ENCODE measurements at places on chromosomes 3 and 15. TPM values are rescaled to one million over a fixed set of nuclear protein-coding genes. Genes with fewer than 3 reads are reported as not detected.

ATP13A5 gene
- total RNA-seq = not detected

CDC25A gene
- 7.9 TPM for total RNA-seq

LIPH gene
- total RNA-seq = 0.13 TPM

PP2D1 gene
- total RNA-seq = not detected

IL17RB gene
- 0.49 TPM for total RNA-seq

GOLGA8T gene
- not detected for total RNA-seq

SPATA12 gene
- total RNA-seq = 0.13 TPM

SLC12A1 gene
- total RNA-seq = under 0.01 TPM

DCUN1D1 gene
- total RNA-seq = 10.5 TPM

EFCC1 gene
- total RNA-seq = not detected

GOLGA6L7 gene
- total RNA-seq = not detected

LRRC31 gene
- not detected for total RNA-seq

CLEC3B gene
- not detected for total RNA-seq

HCN4 gene
- under 0.01 TPM for total RNA-seq

CD80 gene
- total RNA-seq = not detected

ALDH1L1 gene
- 0.25 TPM for total RNA-seq

GHSR gene
- total RNA-seq = not detected

PLA2G4F gene
- not detected for total RNA-seq

MME gene
- total RNA-seq = 9.0 TPM

EPHB1 gene
- total RNA-seq = 0.49 TPM

MAGEL2 gene
- total RNA-seq = 0.51 TPM

GOLGA6L4 gene
- total RNA-seq = 0.49 TPM

B3GNT5 gene
- 14.7 TPM for total RNA-seq

MYRIP gene
- not detected for total RNA-seq

NFKBIZ gene
- 86.2 TPM for total RNA-seq

NRG4 gene
- not detected for total RNA-seq

PLA2G4D gene
- total RNA-seq = not detected

GORASP1 gene
- 54.3 TPM for total RNA-seq

RTP1 gene
- total RNA-seq = not detected

ATP13A4 gene
- total RNA-seq = not detected

RHOV gene
- 0.16 TPM for total RNA-seq

PSMD6 gene
- 81.8 TPM for total RNA-seq

CLDN11 gene
- 77.7 TPM for total RNA-seq

PDCD6IP gene
- 130 TPM for total RNA-seq

SAXO2 gene
- not detected for total RNA-seq

BHLHE40 gene
- total RNA-seq = 113 TPM

IFT122 gene
- 14.0 TPM for total RNA-seq

SUCNR1 gene
- 2.0 TPM for total RNA-seq

NPAP1 gene
- not detected for total RNA-seq

DAPK2 gene
- total RNA-seq = 0.16 TPM

C3orf85 gene
- total RNA-seq = not detected

SNRPA1 gene
- 9.5 TPM for total RNA-seq
